ENCODE measurements at places on chromosomes 7 and 10. TPM values are rescaled to one million over a fixed set of nuclear protein-coding genes. Genes with fewer than 3 reads are reported as not detected.

GRCh38 chr7:116713918-116714317 is 41.9 kb downstream of the MET start:
- DNase-seq: no peak

DNA sequence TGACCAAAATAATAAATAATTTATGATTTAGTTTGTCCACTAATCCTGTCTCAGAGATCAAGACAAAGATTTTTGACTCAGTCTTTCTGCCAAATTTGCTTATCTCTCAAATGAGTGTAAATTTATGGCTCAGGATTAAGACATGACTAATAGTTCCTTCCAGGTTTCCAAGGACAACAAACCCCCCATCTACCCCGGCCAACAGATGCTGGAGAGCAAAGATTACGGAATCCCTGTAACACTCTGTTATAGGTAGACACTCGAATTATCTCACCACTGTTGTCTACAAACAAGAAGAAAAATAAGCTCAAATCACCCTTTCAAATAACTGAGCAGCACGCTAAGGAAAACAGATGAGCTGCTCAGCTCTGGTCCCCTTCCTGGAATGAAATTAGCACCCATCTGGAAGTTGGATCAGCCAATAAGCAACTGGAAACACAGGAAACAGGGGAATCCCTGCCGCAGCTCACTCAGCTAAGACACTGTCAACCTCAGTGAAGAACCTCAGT is 56.8 kb upstream of the SVIL start:
- DNase-seq: no peak

- no peak for DNase-seq
Measured at GRCh38 chr7:55486991-55487390, 85.3 kb downstream of the VOPP1 start.

GRCh38 chr10:7626283-7626682 is 40.5 kb downstream of the ITIH5 start:
- no peak for DNase-seq

DNA sequence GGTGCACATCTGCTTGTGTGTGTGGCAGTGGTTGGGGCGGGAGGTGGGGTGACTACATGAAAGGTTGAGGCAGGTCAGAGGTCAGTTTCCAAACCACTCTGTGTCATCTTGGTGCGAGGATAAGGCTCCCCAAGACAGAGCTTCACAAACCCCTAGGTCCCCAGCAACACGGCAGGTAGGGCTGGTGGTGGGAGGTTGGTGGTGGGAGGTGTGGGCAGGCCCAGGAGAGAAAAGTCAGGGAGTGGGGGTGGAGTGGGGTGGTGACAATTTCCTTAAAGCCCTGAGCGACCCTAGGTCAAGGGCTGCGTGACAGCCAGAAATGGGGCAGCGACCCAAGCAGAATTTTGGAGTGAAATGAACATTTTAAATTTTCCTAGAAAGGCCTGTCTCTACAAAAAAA is 1.6 kb upstream of the STRA8 start:
- DNase-seq: no peak

DNA sequence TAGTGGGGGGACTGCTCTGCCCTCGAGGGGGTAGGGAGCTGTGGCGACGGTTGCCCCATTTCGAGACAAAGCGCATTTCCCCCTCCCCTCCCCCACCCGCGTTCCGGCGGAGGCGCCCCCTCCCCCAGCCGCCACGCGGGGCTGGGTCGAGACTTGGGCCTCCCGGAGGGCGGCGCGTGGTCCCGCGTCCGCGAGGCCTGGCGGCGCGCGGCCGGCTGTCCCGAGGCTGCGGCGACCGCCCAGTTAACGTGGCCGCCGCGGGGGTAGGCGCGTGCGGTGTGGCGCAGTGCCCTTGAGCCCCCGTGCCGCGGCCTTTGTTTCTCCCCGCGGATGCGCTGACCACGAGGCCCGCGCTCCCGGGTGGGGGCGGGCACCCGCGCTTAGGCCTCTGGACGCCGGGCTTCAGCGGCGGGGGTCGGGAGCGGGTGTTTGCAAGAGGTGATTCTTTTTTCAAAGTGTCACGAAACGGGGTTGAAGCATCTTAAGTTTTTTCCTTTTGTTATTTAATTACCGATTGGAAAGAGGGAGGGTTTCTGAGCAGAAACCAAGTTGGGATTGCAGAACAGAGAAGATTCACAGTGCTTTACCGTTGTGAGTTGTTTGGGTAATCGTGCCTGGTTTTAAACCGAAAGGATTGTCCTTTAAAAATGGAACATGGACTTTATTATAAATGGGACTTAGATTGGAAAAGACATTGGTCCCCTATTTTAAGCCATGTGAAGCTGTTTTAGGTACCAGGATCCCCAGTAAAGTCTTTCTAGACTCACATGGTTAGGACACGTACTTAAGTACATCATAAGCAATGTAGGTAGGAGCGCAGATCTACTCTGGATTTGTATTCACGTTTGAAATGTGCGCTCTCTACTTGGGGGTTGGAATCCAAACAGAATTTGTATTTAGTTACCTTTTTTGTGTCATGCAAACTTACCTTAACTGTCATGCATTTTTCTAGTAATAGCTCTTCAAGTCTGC is 760 bp downstream of the CBX3 start:
- DNase-seq: no peak

DNA sequence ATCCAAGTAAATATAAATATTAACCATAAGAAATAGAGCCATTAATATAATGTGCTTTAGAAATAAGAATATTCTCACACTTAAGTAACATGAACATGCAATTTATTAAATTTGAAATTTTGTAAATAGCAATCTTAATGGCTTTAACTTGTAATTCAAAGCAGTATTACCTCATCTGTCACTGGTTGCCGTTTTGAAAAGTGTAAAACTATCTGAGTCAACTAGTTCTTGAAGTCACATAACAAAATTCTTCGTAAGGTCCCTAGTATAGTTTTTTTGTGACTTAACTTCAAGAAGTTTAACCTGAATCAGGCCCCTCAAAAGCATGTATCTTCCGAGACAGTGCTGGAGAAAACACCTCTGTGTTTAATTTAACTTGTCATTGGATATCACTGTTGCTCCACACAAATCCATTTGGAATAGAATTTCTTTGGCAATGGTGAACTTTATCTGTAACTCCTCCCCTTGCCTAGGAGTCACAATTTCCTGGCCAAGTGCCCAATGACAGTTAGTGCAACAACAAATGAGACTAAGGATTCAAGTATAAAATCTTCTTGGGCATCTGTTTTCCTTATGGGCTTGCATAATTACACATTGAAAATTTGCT is 47.1 kb downstream of the NT5C2 start:
- DNase-seq: no peak

- DNase-seq: no peak
Measured at GRCh38 chr7:116521046-116521664, 3.7 kb upstream of the CAV1 start.

- no peak for DNase-seq
Measured at GRCh38 chr7:15279640-15280039, 282.2 kb downstream of the AGMO start.

- no peak for DNase-seq
Measured at GRCh38 chr10:73750819-73751218, 6.6 kb downstream of the SEC24C start.

DNA sequence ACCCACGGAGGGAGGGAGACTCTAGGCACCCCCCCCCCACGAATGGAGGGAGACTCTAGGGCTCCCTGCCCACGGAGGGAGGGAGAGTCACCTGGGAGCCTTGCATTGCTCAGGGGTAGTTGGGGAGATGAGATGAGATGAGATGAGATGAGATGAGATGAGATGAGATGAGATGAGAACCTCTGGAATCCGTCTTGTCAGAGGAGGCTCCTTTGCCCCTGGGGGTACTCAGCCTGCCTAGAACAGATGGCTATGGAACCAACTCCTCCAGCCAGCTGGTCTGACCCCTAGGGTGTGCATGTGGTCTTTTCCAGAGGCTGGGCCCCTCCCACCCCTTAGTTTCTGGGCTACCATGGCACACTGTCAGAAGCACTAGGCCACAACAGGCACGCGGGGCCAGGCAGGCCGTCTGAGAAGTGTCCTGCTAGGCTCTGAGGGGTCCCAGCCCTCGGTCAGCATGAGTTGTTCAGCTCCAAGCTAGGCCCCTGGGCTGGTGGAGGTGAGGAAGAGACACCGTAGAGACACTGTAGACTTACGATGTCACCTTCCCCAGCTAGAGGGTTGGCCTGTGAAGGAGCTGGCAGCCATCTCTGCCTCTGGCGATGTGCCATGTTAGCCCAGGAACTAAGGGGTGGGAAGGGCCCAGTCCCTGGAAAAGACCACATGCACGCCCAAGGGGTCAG is 8.8 kb downstream of the TSPAN15 start:
- DNase-seq: no peak

DNA sequence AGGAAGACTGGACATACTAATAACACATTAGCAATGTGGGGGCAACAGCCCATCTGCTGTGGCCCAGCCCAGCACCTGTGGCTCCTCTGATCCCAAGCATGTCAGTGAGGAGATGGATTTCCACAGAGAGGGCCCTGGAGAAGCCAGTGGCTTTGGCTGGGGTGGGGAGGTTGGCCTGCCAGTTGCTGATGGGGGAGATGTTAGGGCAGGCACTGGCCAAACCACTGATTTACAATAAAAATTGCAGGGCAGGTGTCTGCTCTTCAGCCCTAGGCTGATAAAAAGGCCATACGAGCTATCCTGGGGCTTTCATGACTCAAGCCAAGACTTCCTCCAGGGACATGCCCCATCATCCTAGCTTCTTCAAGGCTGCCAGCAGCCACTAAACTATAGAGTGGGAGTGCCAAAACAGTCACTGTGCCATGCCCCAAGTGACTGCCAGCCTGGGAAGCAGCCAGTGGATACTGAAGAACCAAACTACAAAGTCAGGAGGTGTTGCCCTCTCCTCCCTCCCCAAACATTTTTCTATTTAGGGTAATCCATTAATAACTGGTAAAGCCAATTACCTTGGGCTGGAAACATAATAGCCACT is 37.8 kb downstream of the DPCD start:
- no peak for DNase-seq

NRF1 gene
- 12.8 TPM for polyA plus RNA-seq

ATRNL1 gene
- 1.9 TPM for polyA plus RNA-seq

ZNF487 gene
- 10.5 TPM for polyA plus RNA-seq

OLAH gene
- 0.47 TPM for polyA plus RNA-seq

Measured in urinary bladder (tissue), 4 donors.